NCI-H446 treated with DMSO at 0.1 percent for 48 hours (cell line): ENCODE measurements at places on chromosomes 4 and X.

DNA sequence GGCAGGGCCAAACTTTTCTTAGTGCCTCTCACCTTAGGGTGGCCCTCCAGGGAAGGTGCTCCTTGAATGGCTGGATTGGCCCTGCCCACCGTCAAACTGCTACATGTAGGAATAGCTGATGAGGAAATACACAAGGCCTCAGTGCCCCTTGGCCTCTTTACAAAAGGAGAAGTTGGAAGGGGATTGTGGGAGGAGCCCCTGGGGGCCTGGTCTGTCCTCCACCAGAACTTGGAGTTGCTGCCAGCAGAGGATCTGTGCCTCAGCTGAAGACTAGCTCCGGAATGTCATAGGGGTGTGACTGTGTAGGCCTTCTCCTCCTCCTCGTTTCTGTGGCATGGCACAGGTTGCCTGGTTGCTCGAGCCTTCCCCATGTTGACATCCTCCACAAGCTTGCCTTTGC lies 142.7 kb downstream of the AMMECR1 start:
- no peak for DNase-seq

GRCh38 chr4:1500231-1500965 lies 94.2 kb upstream of the NKX1-1 start:
- no peak for DNase-seq

GRCh38 chr4:5787311-5787710 lies 76.3 kb downstream of the EVC start:
- no peak for DNase-seq

DNA sequence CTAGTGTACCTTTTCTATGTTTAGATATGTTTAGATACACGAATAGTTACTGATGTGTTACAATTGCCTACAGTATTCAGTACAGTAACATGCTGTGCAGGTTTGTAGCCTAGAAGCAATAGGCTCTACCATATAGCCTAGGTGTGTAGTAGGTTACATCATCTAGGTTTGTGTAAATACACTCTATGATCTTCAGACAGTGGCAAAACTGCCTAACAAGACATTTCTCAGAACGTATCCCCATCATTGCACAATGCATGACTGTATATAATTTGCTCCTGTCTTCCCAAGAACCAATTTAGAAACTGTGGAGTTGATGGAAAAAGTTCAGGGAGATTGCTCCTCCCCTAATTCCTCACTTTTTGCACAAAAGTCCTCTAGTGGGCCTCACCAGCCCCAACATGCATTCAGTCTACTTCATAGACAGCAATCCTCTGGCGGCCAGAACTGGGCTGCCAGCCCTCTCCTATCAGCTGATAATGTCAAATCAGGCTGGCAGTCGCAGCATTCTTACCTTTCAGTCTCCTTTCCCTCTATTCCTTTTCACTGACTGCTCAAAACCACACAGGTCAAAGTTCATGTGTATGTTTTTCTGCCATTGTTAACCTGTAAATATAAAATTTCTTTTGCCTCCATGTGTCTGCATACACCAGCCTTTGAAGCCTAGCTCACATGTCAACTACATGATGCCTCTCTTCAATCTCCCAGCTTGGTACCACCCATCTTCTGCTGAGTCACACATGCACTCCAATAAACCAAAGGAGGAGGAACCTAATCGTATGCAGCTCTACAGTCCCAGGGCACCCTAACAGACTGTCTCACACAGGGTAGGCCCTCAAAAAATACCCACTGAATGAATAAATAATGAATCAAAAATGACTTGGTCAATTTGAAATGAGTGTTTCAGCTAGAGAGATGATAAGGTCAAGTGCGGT lies 32.0 kb downstream of the BCLAF3 start:
- DNase-seq, result no peak

GRCh38 chr4:148770848-148771247 lies 328.6 kb upstream of the NR3C2 start:
- DNase-seq, result no peak

DNA sequence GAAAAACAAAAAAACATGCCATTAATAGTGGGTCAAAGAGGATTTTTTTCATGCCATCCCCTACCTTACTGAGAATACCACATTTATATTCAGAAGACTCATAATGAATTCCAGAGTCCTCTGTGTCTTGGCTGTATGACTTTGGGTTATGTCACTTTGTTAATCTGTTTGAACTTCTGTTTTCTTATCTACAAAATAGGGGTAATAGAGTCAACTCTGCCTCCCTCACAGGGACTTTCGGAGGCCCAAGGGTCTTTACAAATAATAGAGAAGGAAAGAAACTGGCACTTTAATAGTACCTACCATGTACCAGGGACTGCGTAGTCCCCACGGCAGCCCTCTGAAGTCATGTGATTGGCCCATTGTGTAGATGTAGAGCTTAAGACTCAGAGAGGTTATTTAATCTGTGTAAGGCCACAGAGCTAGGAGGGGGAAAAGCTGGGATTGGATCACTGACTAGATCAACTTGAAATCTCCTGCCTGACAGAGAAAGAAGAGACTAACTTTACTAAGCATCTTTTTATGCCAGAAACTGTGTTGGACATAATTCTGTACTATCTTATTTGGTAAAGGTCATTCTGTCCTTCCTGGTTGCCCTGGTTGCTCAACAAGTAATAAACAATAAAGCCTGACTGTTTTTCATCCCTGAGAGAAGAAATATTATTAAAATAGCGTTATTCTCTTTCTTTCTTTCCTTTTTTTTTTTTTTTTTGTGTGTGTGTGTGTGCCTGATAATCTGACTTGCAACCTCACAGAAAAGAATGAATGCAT lies 59.6 kb downstream of the NFKB1 start:
- no peak for DNase-seq

- DNase-seq, result peak; percentile 80
These were observed 58.4 kb upstream of the TET2 start for GRCh38 chr4:105088110-105088879.

DNA sequence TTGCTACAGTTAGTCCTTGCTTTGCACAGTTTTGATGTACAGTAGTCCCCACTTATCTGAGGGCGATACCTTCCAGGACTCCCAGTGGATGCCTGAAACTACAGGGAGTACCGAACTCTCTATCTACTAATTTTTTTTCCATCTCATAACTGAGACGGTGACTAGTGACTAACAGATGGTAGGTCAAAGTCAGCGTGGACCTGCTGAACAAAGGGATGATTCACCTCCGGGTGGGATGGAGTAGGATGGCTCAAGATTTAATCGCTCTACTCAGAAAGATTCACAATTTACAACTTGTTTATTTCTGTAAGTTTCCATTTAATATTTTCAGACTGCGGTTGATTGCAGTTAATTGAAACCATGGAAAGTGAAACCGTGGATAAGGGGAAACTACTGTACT lies 655.8 kb downstream of the ZNF674 start:
- DNase-seq, result no peak

DNA sequence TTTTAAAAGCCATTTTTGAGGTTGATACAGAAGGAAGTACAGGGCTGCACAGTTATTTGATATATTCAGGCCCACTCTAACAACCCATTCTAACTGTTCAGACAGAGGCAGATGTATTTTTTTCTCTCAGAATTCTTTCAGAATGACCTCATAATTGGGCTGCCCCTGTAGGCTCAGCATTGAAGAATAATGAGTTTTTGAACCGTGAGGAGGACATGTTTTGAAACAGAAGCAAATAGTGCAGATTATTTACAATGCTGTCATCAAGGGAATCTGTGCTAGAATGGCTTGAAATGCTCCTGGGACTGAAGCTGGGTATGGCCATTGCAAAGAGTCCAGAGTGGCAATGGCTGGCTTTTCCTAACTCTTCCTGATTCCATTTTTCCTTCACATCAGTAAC lies 158.1 kb downstream of the SOX3 start:
- no peak for DNase-seq

- no peak for DNase-seq
These were observed 444.8 kb upstream of the SLIT2 start for GRCh38 chr4:19806865-19807264.

- no peak for DNase-seq
These were observed 21.1 kb upstream of the CXCL2 start for GRCh38 chr4:74120086-74120485.

- DNase-seq, result no peak
These were observed 178.9 kb downstream of the CENPC start for GRCh38 chr4:67366311-67366861.

GRCh38 chr4:107630185-107630705 lies 89.8 kb downstream of the PAPSS1 start:
- DNase-seq, result no peak

DNA sequence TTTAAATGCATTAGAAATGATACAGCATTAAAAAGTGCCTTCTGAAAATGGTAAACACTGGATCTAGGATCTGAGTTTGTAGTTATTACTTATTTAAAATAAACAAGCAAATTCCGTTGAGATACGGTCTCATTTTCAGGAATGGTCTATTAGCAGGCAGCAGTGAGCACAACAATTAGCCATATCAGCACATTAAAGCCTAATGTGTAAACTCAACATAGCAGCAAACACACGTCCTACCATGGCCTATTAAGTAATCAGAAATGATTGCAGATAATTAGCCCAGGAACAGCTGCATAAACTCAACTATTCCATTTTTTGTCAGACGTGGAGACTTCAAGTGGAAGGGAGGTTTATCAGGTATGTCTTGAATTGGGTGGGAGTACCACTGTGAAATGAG lies 61.8 kb downstream of the NEIL3 start:
- no peak for DNase-seq

- no peak for DNase-seq
These were observed 110.4 kb upstream of the EDNRA start for GRCh38 chr4:147370473-147370872.

DNA sequence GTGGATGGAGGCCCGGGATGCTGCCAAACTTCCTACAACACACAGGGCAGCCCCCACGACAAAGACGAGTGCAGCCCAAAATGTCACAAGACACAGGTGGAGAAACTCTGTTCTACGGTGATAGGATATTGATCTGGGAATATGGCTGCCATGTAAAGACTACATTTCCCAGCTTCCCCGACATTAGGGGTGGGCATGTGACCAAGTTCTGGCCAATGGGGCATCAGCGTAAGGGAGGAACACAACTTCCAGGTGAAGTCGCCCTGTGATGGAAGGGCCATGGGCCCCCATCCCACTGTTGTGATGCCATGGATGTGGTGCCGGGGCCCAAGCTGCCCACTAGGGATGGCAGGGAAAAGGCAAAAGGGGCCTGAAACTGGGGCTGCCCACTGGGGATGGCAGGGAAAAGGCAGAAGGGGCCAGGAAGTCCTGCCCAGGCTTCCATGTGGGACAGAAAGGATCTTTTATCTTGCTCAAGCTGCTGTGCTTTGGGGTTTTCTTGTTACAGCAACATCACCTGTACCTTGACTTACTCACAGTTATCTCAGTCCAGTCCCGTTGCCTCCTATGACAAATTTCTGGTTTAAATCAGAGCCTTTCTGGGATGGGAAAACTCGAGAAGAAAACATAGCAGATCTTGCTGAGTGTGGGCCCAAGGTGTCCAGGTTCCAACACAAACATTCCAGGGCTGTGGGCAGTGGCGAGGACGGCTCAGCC lies 9.7 kb upstream of the ADRA2C start:
- DNase-seq, result no peak

DNA sequence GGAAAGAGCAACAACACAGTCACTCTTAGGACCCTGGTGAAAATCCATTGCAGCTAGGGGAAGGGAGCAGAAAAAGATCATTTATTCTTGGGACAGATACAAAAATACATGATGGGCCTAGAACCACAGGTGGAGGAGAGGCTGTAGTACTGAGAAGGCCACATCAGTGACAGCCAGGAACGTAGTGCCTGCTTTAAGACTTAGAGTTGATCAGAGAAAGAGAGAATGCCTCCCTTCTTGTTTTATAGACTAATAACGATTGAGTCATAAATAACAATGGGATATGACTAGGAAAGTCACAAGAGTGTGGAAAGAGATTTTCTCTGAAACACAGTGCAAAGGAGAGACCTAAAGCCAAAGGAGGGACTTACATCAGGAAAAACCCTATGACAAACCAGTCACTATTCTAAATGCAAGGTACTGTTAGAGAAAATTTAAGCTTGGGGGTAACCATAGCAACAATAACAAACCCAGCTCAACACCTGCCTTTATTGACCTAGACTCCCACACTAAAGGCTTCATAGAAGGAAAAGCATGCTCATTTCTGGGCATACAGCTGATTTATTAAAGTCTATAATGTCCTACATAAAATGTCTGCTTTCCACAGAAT lies 1015.0 kb upstream of the GRID2 start:
- no peak for DNase-seq

- DNase-seq, result no peak
These were observed 301.4 kb upstream of the EPHA5 start for GRCh38 chr4:65971686-65972085.

GRCh38 chr4:71050809-71051208 lies 57.4 kb downstream of the DCK start:
- DNase-seq, result no peak

DNA sequence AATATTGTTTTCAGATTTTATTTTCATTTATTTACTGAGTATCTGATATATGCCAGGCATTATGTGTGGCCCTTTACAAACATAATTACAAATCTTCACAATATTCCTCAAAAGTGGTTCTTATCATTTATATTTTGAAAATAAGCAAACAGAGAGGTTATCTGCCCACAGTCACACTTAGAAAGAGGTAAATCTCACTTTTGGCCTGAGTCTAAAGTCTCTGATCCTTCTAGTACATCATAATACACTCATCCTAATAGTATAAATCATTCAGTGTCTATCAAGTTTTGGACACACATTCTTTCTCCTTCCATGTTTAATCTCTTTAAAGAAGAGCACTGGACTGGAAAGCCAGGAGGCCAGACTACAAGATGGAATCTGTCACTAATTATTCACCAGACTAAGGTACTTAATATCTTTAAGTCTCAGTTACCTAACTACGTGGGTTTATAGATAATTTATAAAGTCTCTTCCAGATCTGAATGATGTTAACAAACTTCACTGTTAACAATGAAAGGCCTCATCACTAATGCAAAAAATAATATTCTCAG lies 281.3 kb downstream of the PPP3CA start:
- DNase-seq, result peak; percentile 17

DNA sequence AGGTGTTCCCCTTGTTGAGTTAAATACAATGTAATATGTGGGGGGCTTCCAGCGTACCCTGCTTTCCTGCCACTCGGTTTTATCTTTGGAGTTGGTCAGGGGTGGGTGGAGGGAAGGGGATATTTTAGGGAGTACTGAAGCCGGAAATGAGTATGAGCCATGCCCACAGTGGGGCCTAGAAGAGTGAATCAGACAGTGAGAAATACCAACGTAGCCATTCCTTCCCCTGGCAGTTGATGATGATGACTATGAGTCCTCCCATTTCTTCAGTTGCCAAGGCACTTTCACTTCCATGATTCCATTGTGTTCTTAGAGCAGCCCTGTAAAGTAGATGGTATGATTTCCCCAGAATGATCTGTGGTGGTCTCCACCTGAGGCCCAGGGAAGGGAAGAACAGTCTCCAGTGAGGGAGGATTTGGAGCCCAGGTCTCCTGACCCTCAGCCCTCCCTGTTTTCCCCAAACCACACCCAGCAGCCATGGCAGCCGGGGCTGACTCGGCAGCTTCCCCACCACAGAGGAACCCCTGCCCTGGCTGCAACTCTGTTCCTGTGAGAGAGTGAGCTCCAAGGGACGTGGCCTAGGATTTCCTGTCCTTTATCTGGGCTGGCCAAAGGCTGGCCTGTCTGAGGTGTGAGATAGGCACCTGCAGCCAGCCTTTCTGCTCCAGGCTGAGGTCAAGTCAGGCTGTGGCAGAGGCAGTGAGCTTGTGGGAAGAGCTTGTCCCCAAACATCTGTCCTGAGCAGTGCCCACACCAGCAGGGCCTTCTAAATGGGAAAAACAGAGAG lies 52.7 kb downstream of the STARD8 start:
- DNase-seq, result no peak

GRCh38 chr4:112290341-112290740 lies 4.6 kb upstream of the TIFA start:
- DNase-seq, result no peak

GRCh38 chrX:148593146-148593545 lies 92.7 kb downstream of the AFF2 start:
- no peak for DNase-seq

- DNase-seq, result no peak
These were observed 26.1 kb downstream of the RNF4 start for GRCh38 chr4:2494992-2495391.
